ENCODE measurements at places on chromosomes 3 and 15.

DNA sequence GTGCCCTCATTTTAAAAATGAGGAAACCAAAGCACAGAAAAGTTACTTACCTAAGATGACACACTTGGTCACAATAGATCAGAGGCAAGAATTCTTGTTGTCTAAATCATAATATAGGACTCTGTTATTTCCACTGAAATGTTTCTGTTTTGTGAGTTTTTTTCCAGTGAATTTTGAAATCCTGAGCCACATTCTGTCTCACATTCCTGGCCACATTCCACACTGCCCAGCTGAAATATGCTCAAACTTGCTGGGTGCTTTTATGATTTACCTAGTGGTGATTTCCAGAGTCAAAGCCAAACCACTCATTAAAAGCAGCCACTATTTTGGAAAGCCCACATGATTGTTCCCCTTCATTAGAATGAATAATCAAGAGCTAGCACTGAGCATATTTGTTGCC, 82.3 kb upstream of the NPHP3 start:
- DNase-seq, result no peak

GRCh38 chr3:177642042-177642803, 444.9 kb upstream of the TBL1XR1 start:
- DNase-seq, result no peak

DNA sequence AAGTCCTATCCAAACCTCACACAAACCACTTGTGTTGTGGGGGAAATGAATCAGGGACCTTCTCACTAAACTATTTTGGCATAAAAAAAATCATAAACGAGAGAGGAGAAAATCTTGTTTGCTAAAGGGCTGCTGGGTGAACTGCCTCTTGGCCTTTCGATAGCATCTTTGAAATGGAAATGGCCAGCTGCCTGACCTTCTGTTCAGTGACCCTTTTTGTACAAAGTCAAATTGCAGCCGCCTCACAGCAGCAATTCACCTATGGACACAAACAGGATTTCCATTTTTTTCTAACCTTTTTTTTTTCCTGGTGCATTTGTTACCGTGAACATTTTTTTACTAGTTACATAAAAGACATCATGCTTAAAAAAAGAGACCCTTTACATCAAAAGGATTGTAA, 89.0 kb upstream of the ONECUT1 start:
- no peak for DNase-seq

DNA sequence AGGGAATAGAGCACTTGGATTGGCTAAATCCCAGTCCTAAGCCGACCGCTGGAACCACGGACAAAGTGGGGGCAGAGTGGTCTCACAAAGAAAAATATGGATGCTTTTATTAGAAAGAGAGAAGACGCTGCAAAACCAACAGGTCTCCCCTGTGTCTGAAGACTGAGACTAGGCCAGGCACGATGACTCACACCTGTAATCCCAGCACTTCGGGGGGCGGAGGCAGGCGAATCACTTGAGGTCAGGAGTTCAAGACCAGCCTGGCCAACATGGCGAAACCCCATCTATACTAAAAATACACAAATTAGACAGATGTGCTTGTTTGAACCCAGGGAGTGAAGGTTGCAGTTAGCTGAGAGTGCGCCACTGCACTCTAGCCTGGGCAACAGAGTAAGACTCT, 61.8 kb downstream of the ZDHHC19 start:
- no peak for DNase-seq

GRCh38 chr3:71045917-71046282, 537.6 kb downstream of the FOXP1 start:
- DNase-seq, result no peak

- no peak for DNase-seq
Measured at GRCh38 chr3:176439729-176440128, 757.6 kb downstream of the TBL1XR1 start.

DNA sequence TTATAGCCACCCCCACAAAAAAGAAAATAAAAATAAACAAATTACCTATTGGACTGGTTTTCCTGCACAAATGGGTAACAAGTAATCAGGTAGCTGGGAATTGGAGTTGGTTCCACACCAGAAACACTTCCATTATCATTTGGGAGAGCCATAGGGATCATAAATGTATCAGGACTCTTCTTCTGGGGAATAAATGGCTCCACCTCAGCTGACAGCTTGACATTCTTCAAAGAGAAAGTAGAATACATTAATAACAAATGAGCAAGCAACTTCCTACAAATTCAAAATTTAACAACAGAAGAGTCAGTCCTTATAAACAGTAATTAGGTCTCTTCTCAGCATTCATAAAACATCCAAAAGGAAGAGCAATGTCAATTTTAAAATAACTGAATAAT, 8.7 kb downstream of the SECISBP2L start:
- no peak for DNase-seq

DNA sequence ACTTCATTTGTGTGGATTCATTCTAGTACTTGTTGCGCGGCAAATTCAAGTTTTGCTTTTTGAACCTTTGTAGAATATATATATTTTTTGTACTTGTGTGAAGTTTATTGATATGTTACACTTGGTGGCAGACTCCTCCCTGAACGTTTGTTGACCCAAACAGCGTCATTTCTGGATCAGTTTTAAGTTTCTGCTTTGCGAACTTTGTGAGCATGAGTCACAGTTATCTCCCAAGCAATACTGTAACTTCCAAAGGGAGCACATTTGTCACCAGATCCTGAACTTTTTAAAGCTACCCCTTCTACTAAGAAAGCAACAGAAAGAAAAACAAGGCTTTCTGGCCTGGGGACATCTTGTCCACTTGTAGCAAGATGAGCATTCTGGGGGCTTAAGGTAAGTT, 74.8 kb upstream of the CACNA2D3 start:
- DNase-seq, result no peak

- no peak for DNase-seq
Measured at GRCh38 chr3:50246517-50246954, 10.5 kb downstream of the GNAI2 start.

GRCh38 chr15:72173864-72174550, 23.6 kb downstream of the GRAMD2A start:
- DNase-seq, result no peak

DNA sequence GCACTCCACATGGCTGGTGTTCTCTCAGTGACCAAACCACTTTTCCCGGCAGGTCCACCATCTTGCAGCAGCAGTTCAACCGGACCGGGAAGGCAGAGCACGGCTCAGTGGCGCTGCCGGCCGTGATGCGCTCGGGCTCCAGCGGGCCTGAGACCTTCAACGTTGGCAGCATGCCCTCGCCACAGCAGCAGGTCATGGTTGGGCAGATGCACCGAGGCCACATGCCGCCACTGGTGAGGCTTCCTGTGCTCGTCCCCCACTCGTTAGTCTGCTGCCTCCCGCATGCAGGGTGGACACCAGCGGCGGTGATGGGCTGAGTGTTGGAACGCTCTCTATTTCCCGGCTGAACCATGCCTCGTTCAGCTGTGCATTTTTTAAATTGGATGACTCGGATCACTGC, 344.9 kb upstream of the TPM1 start:
- DNase-seq, result no peak

GRCh38 chr3:24550588-24550987, 55.9 kb upstream of the THRB start:
- no peak for DNase-seq

GRCh38 chr3:149600634-149601033, 57.2 kb downstream of the WWTR1 start:
- DNase-seq, result no peak

- DNase-seq, result no peak
Measured at GRCh38 chr15:44029003-44029402, 166.1 kb downstream of the FRMD5 start.

- no peak for DNase-seq
Measured at GRCh38 chr15:77505556-77505955, 84.9 kb downstream of the HMG20A start.

DNA sequence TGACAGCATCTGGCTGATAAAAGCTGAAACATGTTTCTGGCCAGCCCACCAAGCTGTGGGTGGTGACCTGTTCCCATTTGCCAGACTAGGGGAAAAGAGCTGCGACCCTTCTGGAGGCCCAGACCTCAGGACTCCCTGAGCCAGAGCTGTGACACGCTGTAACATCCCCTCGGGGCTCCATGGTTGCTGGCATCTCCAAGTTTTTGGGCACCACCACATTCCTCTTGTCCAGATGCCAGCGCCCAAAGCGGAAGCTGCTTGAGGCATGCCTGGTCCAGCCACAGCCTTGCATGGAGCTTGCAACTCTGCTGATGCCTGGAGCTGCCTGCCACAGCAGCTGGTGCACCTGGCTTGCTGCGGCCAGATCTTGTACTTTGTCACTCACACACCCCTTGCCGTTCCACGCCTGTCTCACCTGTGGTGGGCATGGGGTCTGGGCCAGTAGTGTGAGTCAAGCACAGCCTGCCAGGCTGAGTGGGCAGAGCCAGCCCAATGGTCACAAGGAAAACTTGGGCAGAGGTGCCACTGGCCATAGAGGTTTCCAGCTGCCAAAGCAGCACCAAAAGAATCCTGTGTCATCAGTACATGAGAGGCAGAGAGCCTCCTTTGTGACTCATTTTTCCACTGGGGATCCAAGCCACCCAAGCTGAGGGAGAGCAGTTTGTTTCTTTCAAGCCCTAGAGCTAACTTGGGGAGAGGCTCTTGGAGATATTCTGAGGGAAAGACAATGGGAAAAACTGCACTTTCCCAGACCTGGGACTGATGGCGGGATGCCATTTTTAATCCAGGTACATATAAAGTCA, 45.7 kb upstream of the PTX3 start:
- no peak for DNase-seq

GRCh38 chr3:132661101-132661500, 972 bp downstream of the UBA5 start:
- DNase-seq, result peak; percentile 9

DNA sequence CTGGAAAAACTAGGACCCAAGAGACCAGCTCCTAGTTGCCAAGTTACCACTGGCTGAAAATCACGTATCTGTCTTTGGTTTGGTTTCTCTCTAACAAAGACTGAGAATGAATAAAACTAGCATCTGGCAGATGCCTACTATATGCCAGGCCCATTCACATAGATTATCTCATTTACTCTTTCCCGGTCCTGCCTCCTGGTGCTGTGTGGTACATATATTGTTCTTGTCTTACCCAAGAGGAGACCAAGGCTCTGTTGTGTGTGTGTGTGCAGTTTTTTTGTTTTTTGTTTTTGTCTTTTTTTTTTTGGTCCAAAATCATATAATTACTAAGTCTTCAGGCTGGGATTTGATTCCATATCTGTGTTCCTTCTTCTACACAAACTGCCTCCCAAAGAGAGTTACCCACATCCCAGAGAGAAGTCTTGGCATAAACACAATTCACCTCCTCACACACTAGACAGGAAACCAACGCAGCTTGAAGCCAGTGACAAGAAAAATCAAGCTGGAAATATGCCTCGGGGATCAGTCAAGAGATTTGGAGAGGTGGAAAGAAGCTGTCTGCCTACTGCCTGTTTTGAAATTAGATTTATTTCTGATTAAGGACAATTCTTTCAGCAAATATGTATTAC, 891 bp downstream of the AHSG start:
- no peak for DNase-seq

DNA sequence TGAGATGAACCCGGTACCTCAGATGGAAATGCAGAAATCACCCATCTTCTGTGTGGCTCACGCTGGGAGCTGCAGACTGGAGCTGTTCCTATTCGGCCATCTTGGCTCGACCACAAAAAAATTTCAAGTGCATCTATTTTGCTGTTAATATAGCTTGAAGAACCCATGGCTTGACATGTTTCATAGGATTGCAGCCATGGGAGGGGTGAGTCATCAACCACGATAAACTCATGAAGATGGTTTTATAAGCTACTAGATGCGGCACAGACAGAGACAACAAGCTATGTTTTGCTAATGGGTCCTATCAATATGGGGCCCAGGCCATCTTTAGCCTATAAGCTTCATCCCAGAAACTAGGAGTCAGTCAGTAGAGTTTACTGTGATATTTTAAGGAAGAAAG, 100.4 kb upstream of the PHLDB2 start:
- no peak for DNase-seq

- no peak for DNase-seq
Measured at GRCh38 chr3:138441256-138441655, 6.8 kb downstream of the ESYT3 start.

DNA sequence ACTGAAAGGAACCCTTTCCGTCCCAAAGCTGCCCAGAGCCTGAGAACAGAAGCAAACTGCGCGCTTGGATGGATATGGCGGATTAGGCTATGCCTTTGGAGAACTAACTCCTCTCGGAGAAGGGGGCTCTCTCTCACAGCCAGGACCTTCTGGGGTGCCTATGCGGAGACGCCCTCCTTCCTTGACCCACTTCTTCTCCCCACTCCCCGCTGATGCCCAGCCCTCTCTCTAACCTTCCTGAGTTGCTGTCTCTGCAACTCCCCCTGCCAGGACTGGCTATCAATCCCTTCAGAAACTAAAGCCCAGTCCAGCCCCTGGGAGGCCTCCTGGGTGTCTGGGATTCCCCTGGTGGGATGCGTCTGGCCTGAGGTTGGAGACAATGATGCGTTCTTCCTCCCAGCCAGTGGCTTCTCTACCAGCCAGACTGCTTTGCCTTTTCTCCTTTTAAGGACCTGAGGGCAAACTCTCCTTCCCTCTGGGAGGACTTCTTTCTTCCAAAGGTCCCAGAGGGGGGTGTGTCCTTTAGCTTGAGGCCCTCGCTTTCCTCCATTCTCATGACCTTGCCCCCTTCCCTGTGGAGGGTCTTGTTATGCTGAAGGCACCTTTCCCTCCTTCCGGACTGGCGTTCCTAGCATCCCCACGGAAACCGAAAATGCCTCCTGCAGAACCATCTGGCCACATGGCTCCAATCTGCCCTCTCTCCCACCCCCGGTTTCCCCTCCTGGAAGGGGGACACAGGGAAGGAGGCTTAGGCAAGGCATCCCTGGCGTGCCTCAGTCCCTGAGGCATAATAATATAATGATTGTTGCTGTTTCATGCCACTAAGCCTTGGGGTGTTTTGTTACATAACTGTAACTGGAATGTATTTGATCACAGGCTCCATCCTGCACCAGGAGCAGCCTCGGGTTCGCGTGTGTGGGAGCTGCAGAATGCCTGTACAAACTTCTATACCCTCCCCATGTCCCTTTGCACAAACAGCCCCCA, 63.4 kb upstream of the C15orf39 start:
- DNase-seq, result no peak

DNA sequence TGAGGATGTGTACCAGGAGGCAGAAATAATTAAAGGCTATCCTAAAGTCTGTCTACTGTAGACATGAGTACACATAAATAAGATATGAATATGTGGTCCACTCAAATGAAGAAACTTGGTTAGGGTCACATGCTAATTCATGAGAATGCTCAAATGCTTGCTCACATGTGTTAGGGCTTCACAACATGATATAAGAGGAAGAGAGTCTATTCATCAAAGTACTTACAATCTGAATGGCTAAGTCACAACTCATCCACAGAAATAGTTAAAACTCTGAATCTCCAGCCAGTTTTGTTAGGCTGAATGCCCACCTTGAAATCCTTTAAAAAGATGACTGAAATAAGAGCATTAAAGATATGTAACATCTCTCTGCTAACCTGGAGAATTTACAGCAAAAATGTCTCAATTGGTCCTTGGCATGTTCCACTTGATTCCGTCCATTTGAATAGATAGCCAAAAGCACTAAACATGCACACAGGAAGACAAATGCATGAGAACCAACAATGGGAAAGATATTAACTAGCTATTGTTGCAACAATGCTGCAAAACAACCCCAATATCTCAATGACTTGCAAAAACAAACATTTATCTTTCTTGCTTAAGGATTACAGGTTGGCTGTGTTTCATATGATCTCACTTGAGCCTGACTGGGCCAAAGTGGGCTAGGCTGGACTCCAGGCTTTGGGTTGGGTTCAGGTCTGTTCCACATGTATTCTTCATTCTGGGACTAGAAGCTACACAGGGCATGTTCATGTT, 10.6 kb upstream of the TBC1D5 start:
- DNase-seq, result no peak

- no peak for DNase-seq
Measured at GRCh38 chr3:82423268-82424030, 662.0 kb upstream of the GBE1 start.
